ENCODE measurements at places on chromosomes 4 and X.

- DNase-seq: no peak
These were observed 4.2 kb upstream of the PPARGC1A start for GRCh38 chr4:23894021-23894420.

DNA sequence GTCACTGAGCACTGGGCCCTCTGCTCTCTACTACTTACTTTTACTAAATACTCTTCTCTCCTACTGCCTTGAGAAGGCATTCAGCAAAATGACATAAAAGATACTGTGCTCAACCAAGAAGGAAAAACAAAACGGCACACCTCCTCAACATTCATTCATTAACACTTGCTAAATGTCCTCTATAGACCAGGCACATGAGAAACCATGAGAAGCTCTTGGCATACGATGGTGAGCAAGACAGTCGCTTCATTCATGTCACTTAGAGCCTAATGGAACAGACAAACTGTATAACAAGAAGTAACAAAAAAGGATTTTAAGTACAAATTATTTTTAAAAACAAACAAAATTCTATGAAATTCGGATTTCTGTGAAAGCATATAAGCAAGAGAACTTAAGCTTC lies 38.7 kb downstream of the COL25A1 start:
- no peak for DNase-seq

GRCh38 chrX:18983666-18984380 lies at the start of gene PHKA2:
TSS of gene PHKA2 (minus strand) at chrX:18984114. CDS start at chrX:18983932, 182 bp downstream.
- peak; percentile 76 for DNase-seq

DNA sequence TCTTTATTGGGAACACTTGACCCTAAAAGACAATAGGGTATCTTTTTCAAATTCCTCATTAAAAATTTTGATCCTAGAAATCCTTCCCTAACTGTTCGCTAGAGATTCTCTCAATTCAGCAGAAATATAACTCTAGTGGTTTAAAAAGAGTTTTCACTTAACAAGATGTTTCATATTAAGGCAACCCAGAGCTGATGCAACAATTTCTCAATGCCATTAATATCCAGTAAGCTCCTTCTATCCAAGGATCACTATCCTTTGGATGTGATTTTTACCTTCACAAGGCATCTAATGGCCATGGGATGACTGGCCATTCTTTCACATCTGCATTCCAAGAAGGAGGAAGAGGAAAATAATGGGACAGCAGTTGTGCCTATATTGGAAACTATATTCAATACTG lies 183.4 kb downstream of the ANKRD50 start:
- no peak for DNase-seq

DNA sequence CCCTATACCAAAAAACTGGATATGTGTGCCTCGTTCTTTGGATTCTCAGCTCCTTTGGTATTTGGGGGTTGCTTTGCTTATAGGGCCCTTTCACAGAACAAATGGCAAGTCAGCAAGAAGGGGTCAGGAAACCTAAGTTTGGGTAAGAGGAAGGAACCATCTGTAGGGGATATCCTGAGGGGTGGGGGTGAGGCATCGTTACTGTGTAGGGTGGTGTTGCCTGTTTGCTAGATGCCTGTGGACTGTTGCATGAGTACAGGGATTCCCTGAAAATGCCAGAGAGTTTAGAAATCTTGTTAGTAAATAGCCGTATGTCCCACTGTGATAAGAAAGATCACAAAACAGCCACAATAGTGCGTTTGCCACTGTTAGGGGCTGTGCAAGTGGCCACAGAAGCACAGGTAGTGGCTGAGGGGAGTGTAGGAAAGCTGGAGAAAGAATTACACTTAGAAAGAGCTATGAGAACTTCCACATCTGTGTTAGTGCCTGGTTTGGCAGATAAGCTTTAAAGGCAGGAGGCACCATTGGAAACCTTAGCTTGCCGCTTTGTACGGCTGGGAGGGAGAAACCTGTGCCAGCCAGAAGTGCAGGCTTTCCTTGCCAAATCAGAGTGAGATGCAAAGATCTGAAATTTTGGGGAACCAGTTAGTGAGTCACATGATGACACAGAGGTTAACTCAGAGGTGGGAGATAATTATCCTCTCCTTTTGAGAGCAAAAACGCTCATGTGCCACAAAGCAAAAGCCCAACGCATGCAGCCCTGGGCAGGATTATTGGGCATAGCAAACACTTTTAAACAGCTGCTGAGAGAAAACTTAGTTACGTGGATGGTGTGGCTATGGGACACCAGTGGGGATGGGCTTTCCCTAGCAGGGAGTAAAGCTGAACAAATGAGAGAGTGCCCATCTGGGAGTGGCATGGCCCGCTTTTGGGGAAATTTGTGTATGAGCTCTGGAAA lies 343.7 kb downstream of the ARAP2 start:
- no peak for DNase-seq

DNA sequence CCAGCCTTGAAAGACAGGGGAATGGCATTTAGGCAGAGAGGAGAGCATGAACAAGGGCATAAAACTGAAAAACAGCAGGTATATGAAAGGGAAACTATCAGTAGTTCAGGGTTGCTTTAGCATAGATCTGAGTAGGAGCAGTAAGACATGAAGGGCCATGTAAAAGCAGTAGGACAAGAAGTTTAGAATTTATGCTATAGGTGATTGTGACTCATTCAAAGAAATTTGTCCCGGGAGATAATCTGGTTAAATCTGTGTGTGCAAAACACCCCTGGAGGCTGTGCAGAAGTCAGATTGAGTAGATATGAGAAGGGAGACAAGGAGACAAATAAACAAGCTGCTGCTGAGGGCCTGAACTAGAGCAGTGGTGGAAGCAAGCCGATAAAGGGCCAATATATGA lies 109.1 kb upstream of the BMP3 start:
- DNase-seq: no peak

- DNase-seq: no peak
These were observed 123.9 kb downstream of the ANTXR2 start for GRCh38 chr4:79949178-79949577.

- DNase-seq: no peak
These were observed 73.7 kb downstream of the CHST7 start for GRCh38 chrX:46647251-46647650.

GRCh38 chr4:15912961-15913630 lies 25.4 kb downstream of the FGFBP1 start:
- DNase-seq: no peak

DNA sequence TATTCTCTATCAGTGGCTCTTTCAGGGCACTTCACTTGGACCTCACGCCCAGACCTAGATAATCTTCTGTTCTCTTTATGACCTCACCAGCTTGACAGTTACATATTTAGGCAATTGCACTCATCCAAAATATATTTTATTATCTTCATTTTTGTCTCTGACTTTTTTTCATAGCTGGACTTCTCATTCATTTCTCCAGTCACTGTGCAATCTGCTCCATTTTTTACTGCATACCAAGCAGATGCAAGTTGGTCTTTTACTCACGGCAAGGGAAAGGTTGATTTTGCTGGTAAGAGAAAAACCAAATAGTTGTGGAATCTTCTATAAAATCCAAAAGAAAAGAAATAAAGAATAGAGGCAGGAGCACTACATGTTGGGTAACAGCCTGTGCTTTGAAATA lies 31.7 kb downstream of the MAD2L1 start:
- DNase-seq: no peak

DNA sequence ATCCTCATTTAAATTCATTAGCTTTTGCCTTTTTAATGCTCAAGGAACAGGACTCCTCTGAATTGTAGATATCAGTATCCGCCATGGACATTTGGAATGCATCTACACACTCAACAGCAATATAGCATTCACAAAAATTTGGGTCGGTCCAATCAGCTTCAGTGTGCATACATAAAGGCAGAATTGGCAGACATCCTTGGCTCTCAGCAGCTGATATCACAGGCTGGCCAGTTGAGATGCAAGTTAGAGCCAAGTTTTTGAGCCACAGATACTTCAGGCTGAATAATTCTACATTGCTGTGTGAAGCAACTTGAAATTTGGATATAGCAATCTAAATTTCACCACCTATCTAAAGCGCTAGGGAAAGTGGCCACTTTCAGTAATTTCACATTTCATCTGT lies 821.1 kb downstream of the PCDH19 start:
- DNase-seq: no peak

DNA sequence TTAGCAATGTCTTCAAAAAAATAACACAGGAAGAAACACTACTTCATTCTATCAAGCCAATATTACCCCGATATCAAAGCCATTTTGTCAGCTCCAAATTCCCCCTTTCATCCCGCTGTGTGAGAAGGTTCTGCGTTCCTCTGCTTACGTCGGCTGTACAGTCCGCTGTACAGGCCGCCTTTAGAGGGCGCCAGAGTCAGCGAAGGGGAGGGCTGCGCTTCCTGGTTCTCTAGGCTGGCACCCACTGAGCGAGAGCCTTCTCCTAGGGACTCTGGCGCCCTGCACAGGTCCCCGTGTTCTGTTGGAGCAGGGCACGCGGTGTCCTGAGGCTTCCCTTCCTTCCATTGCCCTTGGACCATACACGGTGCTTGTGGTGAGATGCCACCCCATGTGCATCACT lies 25.3 kb upstream of the CT45A1 start:
- no peak for DNase-seq

- no peak for DNase-seq
These were observed 250.5 kb upstream of the GPRIN3 start for GRCh38 chr4:89558147-89558546.

DNA sequence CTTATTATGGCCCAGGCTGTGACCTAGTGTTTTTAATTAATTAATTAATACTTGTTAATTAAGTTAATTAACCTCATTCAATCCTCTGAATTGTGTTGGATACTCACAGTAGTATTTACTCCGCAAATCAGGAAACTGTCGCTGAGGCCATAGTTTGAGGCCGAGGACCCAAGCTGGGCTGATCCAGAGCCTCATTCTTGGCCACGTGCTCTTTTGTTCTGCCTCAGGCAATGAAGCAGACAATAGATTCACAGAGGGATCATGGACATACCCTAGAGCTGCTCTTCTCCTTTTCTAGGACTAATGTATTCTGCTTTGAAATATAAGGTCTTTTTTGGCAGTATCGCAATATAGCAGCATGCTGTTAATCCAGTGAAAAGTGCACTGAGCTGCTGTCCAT lies 24.0 kb upstream of the SNCA start:
- no peak for DNase-seq

- DNase-seq: no peak
These were observed 334.9 kb upstream of the GATB start for GRCh38 chr4:152095701-152096070.

GRCh38 chr4:123266221-123266620 lies 130.4 kb upstream of the SPRY1 start:
- no peak for DNase-seq

- DNase-seq: no peak
These were observed 1222.4 kb upstream of the PRKX start for GRCh38 chrX:4935846-4936245.

- no peak for DNase-seq
These were observed 99.3 kb upstream of the PRKG2 start for GRCh38 chr4:81314196-81314896.

DNA sequence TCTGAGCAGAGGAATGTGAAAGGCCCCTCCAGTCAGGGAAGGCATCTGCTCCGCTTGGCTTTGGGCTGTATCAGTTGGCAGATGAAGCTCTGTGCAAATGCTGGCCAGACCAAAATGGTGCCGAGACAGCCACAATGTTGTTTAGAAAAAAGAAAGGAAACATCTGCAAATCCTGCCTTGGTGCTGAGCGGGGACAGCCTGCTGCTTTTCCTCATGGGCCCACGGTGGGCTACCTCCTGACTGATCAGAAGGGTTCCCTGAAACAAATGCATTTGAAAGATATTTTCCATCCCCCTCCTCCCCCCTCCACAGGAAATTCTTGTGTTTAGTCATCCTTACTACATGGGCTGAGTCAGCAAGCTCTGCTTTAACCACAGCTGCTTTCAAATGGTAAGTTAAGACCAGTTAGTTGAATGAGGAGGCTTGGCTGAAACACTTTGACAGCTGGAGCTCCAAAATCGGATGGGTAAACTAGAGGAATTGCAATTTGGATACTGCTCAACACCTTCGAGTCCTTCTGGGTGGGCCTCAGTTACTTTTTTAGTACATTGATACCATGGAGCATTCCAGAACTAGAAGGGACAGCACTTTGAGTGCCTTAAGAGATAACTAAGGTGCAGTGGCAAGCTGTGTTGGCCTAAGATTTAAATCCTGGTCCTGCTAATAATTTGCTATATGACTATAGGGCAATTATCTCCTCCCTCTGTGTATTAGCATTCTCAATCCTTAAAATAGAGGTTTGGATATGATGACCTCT lies 36.0 kb downstream of the PLAC1 start:
- no peak for DNase-seq

- no peak for DNase-seq
These were observed 950.5 kb upstream of the INTU start for GRCh38 chr4:126682250-126682649.

DNA sequence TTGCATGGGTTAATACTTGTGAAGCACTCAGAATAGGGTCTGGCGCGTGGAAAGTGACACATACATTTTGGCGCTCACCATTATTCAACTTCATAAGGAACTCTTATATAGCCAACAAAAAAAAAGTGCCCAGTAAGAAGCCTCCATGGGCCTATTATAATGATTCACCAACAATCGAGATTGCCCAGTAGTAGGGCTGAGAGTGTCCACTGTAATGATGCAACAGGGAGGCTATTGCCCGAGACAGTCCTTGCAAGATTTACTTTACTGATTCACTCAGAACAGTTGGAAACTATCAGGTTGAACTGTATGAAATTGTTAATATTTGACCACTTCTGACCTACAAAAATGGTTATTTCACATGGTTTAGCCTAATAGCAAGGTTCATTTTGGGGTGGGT lies 86.0 kb downstream of the PJA1 start:
- DNase-seq: no peak

DNA sequence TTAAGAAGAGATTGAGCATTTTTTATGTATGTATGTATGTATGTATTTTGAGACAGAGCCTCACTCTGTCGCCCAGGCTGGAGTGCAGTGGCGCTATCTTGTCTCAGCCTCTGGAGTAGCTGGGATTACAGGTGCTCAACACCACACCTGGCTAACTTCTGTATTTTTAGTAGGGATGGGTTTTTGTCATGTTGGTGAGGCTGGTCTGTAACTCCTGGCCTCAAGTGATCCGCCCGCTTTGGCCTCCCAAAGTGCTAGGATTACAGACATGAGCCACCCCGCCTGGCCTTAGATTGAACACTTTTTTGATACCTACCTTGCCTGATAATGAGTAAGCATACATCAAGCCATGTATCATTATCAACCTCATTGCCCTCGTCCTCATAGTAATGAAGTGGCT lies 2.7 kb downstream of the N4BP2 start:
- no peak for DNase-seq

- no peak for DNase-seq
These were observed 14.2 kb upstream of the C4orf51 start for GRCh38 chr4:145665773-145666172.

DNA sequence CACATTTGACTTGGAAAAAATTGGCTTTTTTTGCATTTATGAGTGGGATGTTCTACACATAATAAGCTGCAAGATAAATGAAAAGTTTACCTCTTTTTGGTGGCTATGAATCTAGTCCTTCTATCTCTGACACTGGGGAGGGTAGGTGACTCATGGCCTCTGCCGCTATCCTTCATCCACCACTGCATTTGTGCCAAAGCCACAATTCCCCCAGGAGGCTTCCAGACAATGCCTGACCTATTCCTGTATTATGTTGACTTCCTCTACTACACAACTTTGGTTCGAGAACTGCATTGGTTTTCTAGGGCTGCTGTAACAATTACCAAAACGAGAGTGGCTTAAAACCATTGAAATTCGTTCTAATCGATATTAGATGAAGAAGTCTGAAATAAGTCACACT lies 245.6 kb downstream of the TRAM1L1 start:
- DNase-seq: peak; percentile 56

- DNase-seq: no peak
These were observed 318.0 kb upstream of the HS3ST1 start for GRCh38 chr4:11746734-11747133.

Data from sciatic nerve (tissue), 2 donors.